ENCODE measurements at places on chromosomes 7 and 10. TPM values are rescaled to one million over a fixed set of nuclear protein-coding genes. Genes with fewer than 3 reads are reported as not detected.

Gene IFIT1
- total RNA-seq: 6.5 TPM

DNA sequence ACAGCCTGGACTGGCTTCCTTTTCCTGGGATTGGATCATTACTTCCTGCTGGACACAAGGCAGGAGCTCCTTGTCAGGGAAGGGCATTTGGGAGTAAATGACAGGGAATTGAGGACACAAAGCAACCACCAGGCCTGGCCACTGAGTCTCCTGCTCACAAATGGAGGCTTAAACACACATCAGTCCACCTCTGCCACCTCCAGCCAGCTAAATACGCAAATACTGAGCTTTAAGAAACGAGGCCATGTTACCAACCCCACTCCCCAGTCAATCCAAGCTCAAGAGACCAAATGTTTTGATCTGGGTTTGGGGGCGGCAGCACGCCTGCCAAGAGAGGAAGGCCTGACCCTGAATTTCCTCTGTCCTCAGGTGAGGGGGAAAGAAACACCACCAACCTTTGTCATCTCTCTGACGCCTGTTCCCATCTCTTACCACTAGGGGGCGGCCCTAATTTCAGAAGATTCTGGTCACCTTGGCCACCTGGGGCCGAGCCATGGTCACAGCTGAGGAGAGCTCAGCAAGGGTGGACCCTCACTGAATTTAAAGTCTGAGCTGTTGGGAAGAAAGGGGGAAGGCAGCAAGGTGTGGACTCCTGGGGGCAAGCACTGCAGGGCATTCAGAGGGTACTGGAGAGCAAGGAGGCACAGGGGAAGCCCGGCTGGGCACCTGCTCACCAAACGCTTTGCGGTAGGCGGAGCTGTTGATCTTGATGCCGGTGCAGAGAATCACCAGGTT is 16.5 kb downstream of the AIFM2 start:
- no peaks in the 10 kb centered on the region for H3K27me3 ChIP-seq
- H3K27ac ChIP-seq: no peak overlapping the region
- no peak overlapping the region for H3K4me3 ChIP-seq
- H3K4me1 ChIP-seq: no peaks in the 10 kb centered on the region

- no peak overlapping the region for H3K4me3 ChIP-seq
- no peak for DNase-seq
- H3K36me3 ChIP-seq: no peaks in the 10 kb centered on the region
These were observed 46.3 kb downstream of the EGFR start for GRCh38 chr7:55065079-55065478.

DNA sequence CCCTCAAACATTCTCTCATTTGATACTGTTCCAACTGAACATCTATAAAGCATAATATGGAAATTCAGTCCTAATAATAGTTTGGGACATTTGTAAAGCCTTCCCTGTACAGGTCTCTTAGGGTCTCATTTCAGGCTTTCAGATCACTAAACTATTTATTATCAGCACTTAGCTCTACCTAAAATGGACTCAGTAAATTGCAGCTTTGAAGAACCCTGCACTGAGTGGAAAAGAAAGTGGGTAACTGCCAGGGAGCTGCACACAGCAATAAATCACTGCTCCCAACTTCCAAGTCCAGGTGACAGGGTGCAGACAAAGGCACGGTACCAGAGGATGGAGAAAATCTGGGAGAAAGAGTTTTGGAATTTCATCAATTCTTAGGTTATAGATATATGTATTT is 164.9 kb upstream of the AOAH start:
- peaks cover 60% of the 10 kb centered on the region for H3K36me3 ChIP-seq
- DNase-seq: no peak
- H3K4me1 ChIP-seq: no peaks in the 10 kb centered on the region
- no peak overlapping the region for H3K4me3 ChIP-seq
- H3K27me3 ChIP-seq: no peaks in the 10 kb centered on the region

Gene VWDE
- total RNA-seq: 4.0 TPM

All from naive thymus-derived CD4-positive, alpha-beta T cell (primary cell).